Omental fat pad (tissue), 4 donors: ENCODE measurements at places on chromosomes 4 and X.

- no peak for DNase-seq
Measured at GRCh38 chr4:115190529-115190928, 77.1 kb upstream of the NDST4 start.

GRCh38 chr4:538542-539142 is 37.5 kb downstream of the TMEM271 start:
- no peak for DNase-seq

GRCh38 chrX:39802354-39802753 is 295.4 kb downstream of the BCOR start:
- DNase-seq, result no peak

DNA sequence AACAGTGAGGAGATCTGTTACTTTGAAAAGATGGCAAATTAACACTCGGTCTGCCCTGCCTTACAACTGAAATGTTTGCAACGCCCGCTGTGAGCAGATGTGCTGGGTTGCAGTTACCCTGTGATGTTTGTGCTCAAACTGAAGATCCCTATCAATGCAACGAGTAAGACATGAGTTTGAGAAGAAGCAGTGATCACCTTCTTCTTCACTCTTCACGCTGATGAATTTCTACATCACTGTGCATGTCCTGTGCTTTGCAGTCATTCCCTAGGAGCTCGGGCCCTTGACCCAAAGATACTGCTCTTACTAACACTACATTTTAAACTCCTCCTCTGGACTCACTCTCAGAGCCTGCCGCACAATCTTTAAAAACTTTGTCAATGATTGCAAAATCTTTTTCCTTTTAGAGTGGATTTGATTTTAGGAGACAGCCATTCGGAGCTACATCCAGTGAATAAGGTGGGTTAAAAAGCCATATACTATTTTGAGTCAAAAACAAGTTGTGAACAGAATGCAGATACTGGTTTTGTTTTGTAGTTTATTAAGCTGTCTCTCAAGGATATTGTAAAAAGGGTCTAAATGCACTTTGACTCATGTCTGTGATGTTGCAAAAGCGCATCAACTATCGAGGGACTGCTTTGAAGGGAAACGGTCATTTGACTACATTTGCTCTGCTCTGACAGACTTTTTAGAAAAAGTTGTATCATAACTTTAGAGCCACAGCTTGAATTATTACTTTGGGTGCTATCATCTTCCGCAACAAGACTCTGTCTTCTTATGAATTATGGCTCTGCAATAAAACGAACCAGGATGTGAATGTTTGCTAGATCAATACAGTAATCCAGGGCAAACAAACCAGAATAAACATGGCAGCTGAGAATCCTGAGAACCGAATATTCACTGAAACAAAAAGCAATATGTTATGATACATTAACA is 5.7 kb upstream of the RHOH start:
- no peak for DNase-seq

GRCh38 chr4:151962138-151962823 is 201.5 kb upstream of the GATB start:
- DNase-seq, result no peak

GRCh38 chrX:132818638-132819037 is 139.8 kb downstream of the HS6ST2 start:
- DNase-seq, result no peak

GRCh38 chr4:96390404-96390803 is 550.5 kb downstream of the PDHA2 start:
- no peak for DNase-seq

- no peak for DNase-seq
Measured at GRCh38 chr4:172657081-172657480, 511.5 kb upstream of the GALNT7 start.

DNA sequence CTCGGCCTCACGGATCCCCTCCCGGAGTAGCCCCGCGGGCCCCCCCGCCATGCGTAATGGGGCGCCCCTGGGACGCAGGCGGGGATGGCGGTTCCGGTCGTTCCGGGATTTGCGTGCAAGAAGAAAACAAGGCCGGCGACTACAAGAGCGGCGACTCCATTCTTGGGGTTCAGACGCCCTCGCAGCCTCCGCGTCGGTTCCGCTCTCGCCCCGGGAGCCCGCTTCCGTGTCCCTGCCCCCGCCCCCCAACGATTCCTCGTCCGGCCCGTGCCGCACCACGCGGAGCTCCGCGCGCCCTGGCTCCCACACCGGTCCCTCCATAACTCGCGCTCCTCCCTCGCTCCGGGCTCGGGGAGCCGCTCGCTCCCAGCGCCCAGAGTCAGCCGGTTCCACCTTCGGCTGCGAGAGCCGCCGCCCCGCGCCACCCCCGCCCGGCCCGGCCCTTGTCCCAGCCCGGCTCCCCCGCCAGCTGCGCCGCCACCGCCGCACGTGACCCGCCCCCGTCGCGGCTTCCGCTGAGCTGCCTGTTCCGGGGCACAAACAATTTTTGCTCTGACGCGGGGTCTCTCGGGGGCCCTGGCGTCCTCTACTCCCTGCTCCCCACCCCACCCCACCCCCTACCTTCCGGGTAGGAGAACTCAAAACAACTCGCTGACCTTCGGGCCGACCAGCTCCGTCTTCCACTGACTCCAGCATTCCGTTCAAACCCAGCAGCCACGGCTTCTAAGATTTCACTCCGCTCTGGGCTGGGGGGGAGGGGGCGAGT is 78.8 kb upstream of the BCOR start:
- no peak for DNase-seq

DNA sequence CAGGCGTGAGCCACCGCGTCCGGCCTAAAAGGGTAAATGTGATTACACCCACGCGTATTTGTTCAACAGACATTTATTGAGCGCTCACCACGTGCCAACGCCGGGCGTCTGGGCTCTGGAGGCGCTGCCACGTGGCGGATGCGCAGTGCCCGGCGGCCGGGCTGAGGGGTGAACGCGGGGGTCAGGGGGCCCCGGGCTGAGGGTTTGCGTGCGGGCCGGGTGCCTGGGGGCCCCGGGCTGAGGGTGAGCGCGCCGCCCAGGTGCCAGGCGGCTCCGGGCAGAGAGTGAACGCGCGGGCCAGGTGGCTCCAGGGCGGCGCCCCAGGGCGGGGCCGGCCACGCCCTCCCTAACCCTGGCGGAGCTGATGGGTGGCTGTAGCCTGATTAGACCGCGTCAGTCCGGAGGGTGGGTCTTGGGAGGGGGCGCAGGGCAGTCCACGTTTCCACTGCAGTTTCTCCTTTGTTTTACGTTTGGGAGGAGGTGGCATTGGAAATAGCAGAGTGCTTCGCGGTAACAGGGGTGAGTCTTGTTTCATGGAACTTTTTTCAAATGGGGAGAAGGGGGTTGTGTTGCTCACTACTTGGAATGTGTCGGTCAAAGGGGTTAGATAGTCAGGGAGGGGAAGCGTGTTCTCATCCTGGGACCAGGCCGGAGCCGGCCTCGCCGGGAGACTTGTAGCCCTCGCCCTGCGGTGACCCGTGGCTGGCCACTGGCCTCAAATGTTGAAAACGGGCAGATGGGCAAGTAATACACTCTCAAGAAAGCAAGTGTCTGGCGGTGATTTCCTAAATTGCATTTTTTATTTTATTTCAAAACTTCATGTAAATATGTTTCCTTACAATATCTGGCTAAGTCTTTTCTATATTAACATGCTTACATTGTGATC is at the start of gene ZFP42:
ZFP42 (plus strand) TSS at position 450 of the 886 bp plus-strand sequence. CDS start 7,037 bp downstream, outside the sequence.
- DNase-seq, result no peak

DNA sequence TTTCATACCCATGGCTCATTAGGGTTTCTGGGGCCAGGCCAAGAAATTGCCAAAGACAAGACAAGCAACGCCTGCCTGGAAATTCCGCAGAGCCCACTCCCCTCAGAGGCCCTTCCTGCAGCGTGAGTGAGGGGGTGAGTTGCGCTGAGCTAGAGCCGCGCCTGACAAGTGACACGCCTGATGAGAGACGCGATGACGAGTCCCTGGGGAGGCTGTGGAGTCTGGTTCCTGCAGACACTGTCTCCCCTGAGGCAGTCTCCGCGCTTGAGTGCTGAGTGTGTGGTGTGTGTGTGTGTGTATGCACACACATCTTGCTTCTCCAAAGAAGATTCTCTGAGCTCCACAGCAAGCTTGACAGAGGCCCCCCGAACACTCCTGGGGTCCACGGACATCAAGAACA is 269.8 kb downstream of the BCOR start:
- no peak for DNase-seq

DNA sequence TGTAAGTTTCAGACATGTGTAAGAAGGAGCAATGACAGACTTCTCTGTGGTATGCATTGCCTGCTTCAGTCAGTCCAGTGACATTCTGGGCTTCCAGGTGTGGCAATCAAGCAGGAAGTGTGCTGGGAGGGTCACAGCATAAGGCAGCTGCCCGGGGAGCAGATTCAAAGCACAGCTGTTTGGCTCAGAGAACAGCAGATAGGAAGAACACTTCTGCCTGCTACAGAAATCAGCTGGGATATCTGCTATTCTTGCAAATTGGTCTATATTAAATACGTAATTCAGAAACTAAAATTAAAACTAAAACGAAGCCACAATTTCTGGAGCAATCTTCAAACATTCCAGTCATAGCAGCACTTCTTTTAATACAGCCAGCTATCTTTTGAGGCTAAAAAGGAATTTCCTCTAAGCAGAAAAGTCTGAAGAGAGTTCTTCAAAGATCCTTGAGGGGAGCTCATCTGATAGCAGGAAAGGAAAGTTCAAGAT is 47.5 kb upstream of the GALNT7 start:
- no peak for DNase-seq

DNA sequence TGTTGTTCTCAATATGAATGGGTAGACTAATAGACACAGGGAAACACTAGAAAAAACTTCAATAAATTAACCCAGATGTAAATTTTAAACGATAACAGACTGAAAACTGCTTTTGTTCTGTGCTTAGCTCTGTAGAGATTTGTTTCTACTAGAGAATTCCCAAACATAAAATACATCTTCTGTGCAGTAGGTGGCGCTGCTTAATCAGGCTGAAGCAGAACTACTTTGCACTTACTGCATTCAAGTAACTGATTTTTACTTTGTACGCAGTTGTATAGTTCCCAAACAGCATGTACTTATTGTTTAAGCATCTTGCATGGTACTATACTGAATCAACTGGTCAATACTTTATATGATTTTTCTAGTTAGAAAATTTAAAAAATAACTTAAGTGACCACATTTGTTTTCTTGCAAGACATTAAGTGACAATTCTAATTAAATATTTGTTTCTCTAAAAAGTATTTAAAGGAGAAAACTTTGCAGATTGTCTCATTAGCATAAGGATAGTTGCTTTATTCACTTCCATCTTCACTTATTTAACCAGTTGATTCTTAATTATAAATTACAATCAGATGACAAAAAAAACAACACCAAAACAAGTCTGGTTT is 490.6 kb downstream of the IL15 start:
- no peak for DNase-seq

DNA sequence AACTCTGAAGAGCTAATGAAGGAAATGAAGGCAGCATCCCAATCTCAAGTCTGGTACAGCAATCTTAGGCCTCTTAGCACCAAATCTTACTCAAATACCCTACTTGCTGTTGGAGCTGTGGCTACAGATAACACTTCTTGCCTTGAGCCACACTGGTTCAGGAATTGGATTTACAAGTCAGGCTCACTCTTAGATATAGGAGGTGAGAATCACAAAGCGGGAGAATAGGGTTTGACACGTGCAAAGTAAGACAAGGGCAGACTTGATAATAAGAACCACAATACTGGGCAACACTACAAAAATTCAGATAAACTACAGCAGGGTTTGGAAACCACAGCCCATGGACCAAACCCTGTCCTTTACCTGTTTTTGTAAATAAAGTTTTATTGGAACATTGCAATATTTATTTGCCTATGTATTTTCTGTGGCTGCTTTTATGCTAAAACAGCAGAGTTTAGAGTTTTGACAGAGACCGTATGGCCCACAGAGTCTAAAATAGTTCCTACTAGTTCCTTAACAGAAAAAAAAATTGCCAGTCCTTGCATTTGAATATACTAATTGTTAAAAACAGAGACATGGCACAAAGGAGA is 9.3 kb upstream of the CUL4B start:
- no peak for DNase-seq

GRCh38 chr4:53959343-53960120 is 104.9 kb downstream of the CHIC2 start:
- no peak for DNase-seq

DNA sequence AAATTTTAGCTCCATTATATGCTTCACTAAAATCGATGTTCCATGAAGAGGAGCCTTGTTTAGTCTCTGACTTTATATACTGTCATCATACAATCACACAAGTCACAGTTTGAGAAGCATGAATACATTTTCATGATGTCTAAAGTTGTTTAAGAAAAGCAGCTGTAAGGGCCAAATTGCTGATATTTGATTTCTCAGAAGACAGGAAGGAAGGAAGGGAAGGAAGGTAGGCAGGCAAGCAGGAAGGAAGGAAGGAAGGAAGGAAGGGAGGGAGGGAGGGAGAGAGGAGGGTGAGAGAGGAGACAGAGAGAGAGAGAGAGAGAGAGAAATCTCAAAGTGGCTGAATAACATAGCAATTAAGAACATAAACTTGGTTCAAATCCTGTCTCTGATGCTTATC is 153.7 kb downstream of the RTL9 start:
- DNase-seq, result no peak

- DNase-seq, result no peak
Measured at GRCh38 chr4:140612357-140612756, 43.6 kb upstream of the UCP1 start.

DNA sequence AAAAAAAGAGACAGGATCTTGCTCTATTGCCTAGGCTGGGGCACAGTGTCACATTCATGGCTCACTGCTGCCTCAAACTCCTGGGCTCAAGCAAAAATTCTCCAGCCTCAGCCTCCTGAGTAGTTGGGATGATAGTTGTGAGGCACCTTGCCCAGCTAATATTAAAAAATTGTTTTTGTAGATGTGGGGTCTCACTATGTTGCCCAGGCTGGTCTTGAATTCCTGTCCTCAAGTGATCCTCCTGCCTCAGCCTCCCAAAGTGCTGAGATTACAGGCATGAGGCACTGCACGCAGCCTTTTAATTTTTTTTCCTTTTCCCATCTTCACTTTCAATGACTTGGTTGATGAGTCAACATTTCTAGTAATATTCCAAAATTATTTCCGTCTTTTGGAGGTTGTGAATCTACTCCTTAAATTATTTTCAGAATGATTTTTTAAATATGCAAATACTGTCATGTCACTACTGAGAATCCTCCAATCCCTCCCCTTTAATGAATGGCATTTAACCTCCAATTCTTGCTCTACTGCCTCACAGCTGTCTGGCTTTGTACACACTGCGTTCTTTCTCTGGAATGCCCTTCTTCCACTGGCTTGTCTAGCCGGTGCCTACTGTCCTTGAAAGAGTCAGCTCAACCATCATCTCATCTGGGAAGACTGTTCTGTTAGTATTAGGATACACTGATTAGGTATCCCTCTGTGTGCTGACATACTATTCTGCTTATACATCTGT is 27.5 kb upstream of the DCTD start:
- DNase-seq, result no peak

- DNase-seq, result no peak
Measured at GRCh38 chr4:139050446-139050845, 34.9 kb downstream of the NOCT start.
